Activated CD8-positive, alpha-beta memory T cell treated with anti-CD3 and anti-CD28 coated beads, Interleukin-2, amount 50 U/mL, for 48 hours (primary cell): ENCODE measurements at places on chromosomes 4 and X.

- no peak for DNase-seq
Observed at GRCh38 chrX:19924285-19924684, 36.9 kb upstream of the SH3KBP1 start.

GRCh38 chrX:145817331-145818185, at the start of gene SLITRK2:
Gene SLITRK2 (plus strand): TSS chrX:145817829. CDS start chrX:145822426, 4,597 bp downstream.
- no peak for DNase-seq

- DNase-seq: no peak
Observed at GRCh38 chrX:9807355-9808182, 21.3 kb downstream of the SHROOM2 start.

- no peak for DNase-seq
Observed at GRCh38 chrX:12206413-12206812, 68.1 kb downstream of the FRMPD4 start.
